ENCODE measurements at places on chromosomes 1 and 21.

- DNase-seq = no peak
Measured at GRCh38 chr1:13784971-13785370, 85.0 kb downstream of the PRDM2 start.

GRCh38 chr1:179021873-179022272 is 3.8 kb upstream of the FAM20B start:
- no peak for DNase-seq

- DNase-seq = no peak
Measured at GRCh38 chr21:29538115-29538514, 239.4 kb downstream of the BACH1 start.

DNA sequence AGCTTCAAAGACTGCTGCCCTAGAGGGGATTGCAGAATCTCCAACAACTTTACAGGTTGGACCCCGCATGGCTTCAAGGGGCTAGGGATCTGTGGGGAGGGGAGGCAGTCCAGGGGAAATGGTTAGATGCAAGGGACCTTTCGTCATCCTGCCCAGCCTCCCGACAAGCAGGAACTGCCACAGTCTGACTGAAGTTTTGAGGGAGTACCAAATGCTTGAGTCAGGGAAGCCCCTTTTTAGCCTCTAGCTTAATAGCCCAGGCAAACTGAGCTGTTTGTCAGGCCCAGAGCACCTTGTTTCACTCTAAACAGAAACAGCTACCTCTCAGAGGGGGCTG is 1.1 kb downstream of the TOR3A start:
- no peak for DNase-seq

DNA sequence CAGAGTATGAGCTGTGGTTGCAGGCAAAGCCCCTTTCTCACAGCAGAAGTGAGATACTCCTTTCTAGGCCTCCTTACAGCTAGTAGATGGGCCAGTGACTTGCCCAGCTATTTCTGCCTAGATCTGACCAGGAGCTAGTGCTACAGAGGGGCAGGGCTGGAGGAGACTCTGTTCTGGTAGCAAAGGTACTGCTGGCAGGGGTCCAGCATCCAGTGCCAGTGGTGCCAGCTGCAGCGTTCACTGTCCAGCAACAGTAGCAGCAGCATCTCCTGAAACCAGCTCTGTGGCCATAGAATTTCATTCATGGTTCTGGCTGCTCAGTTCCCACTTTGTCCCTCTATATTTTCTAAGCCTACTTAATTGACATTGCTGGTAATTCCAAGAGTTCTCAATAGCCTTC is 62.5 kb upstream of the CNN3 start:
- DNase-seq = no peak

- DNase-seq = no peak
Measured at GRCh38 chr21:34086887-34087306, 13.5 kb downstream of the MRPS6 start.

- DNase-seq = no peak
Measured at GRCh38 chr1:216119600-216119999, 303.6 kb downstream of the USH2A start.

- DNase-seq = no peak
Measured at GRCh38 chr21:27286760-27287159, 319.9 kb upstream of the ADAMTS5 start.

DNA sequence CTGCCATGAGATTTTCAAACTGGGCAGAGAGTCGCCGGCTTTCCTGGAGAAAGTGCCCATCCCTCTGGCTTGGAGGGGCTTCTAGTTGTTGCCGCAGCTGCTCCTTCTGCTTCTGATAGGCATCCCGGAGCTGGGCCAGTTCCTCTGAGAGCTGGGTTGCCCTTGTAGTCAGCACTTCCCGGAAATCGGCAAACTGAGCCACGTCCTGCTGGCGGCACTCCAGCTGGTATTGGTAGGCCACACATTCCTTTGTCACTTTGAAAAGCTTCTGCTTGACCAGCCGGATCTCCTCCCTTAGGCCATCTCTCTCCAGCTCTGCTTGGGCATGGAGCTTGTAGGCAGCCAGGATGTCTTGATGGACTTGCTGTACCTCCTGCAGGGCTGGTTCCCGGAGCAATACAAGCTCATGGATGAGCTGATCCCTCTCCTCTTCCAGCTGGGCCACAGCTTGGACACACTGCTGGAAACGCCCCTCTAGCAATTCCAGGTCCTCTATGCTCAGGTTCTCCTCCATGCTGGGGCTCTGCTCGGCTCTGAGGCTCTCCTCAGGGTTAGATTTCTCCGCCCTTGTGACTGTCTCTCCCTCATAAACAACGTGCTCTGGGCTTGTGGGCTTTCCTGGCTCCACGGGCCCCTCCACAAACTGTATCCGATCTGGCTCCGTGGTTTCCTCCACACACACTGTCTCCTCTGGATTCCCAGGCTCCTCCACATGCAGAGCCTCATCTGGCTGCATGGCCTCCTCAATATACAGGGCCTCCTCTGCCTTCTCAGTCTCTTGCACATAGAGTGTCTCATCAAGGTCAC is 7.3 kb downstream of the SYNC start:
- no peak for DNase-seq

DNA sequence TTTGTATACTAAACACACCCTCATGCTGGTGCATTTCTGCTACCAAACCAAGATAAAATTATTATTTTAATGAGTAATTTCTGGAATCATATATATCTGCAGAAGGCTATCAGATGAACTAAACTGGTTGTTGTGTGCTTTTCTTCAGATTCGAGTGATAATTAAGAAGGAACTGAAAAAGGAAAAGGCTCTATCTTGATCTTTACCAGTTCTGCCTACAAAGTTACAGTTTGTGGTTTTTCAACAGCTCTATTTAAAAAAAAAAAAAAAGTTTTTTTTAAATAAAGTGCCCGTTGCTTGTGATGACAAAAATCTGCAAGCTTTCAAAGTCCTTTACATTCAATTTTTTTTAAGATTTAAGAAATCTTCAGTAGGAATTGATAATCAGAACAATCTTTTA is 13.6 kb downstream of the DENND1B start:
- DNase-seq = no peak

DNA sequence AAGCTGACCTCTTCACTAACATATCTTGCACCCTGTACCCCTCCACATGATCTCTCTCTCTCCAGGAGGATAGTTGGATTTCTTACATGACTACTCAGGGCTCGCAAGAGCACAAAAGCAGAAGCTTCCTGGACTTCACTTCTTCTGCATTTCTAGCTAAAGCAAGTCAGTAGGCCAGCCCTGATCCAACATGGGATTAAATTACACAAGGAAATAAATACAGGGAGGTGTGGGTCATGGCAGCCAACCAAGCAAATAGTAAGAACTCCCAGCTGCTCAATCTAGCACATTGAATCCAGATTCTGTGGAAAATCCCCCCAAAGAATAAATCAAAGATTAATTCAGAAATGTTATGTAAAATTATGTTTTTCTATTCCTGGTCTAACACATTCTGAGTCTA is 33.3 kb downstream of the KLHDC7A start:
- no peak for DNase-seq

DNA sequence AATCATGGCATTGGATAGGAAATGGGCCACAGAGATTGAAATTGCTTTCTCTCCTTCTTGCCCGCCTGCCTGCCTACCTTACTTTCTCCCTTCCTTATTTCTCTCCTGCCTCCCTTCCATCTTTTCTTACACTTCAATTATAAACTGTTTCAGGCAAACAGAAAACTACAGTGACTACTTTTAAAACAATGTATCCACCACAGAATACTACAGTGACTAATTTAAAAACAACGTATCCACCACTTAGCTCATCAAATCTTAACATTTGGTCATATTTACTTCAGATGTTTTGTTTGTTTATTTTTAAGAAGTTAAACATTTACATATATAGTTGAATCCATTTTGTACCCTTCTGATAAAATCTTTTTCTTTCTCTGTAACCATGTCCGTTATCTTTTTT is 54.4 kb downstream of the SNRPE start:
- DNase-seq = no peak

DNA sequence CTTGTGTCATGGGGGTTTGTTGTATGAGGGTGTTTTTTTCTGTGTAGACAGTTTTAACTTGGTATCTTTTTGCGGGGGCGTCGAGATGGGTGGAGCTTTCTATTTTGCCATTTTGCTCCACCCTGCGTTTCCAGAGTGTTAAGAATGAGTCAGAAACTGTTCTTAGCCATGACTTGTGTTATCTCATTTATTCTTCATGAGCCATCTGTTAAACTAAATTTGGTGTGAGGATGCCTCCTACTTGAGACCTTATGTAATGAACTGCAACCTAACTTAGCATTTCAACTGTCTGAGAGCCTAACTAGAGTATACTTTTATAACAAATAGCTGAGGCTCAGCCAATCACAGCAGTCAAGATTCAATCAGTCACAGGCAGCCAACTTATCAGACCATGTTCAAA is 1873.5 kb downstream of the NCAM2 start:
- DNase-seq = no peak

- no peak for DNase-seq
Measured at GRCh38 chr1:205660361-205660760, 19.9 kb downstream of the SLC45A3 start.

DNA sequence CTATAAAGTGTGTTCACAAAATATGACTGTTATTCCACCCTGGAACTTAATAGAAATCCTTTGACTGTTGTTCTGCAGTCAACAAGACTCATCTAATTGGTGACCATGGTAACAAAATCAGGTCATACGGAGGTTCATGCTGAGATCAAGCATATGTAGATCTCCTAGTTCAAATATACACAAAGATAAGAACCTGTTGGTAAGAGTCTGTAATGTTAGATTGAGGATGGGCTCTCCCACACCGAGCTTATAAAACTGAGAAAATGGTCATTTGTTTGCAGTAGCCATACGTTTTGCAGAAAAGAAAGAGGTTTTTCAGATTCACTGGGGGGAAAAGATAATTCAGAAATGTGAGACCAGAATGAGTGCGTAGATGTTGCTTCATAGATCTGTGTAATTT is 468.1 kb downstream of the RPS6KC1 start:
- no peak for DNase-seq

DNA sequence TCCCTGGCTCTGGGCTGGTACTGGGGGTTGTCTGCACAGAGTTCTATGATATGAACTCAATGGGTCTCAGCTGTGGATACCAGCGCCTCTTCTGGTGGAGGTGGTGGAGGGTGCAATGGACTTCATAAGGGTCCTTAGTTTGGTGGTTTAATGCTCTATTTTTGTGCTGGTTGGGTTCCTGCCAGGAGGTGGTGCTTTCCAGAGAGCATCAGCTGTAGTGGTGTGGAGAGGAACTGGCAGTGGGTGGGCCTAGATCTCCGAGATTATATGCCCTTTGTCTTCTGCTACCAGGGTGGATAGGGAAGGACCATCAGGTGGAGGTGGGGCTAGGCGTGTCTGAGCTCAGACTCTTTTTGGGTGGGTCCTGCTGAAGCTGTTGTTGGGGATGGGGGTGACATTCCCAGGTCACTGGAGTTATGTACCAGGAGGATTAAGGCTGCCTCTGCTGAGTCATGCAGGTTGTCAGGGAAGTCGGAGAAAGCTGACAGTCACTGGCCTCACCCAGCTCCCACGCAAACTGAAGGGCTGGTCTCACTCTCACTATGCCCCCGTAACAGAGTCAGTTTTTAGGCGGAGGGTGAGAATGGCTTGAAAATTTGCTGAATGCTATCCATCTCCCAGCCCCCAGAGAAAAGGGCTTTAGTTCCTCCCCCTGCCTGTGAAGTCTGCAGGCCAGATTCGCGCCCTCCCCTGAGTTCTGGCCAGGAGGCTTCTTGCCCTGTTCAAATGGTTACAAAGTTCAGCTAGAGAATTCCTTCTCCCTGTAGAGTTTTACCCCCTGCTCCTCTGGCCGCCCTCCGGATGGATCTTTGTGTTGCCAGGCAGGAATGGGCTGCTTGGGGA is 902.9 kb downstream of the LTN1 start:
- DNase-seq = no peak

GRCh38 chr1:151681923-151682322 is 34.7 kb downstream of the CELF3 start:
- DNase-seq = no peak

DNA sequence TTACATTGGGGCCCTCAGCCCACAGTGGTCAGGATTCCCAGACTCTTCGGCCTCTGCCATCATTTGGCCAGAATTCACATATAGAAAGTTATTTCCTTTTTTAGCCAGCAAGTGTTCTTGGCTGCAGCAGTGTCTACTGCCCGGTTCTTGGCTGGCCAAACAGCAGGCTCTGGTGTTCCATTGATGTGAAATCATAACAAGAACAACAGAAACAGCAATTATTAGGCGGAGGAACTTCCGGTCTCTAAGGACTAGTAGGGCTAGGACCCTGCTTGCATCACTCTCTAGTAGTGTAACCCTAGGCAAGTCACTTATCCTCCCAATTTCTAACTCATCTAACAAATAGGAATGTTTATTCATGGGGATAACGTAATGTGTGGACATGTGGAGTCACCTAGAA is 8.7 kb upstream of the GJA5 start:
- DNase-seq = no peak

DNA sequence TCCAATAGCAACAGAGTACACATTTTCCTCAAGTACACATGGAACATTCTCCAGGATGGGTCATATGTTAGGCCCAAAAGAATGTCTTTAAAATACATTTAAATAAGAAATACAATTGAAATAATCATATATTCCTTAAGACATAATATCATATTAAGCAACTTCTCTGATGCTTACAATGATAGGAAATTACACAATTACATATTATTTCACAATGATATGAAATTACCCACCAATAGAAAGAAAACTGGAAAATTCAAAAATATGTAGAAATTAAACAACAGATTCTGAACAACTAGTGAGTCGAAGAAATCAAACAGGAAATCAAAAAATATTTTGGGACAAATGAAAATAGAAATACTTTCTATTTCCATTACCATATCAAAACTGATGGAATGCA is 45.6 kb downstream of the FLVCR1 start:
- no peak for DNase-seq

- no peak for DNase-seq
Measured at GRCh38 chr1:60589916-60590315, 492.4 kb upstream of the NFIA start.

- DNase-seq = no peak
Measured at GRCh38 chr21:40564318-40564717, 282.6 kb downstream of the DSCAM start.

DNA sequence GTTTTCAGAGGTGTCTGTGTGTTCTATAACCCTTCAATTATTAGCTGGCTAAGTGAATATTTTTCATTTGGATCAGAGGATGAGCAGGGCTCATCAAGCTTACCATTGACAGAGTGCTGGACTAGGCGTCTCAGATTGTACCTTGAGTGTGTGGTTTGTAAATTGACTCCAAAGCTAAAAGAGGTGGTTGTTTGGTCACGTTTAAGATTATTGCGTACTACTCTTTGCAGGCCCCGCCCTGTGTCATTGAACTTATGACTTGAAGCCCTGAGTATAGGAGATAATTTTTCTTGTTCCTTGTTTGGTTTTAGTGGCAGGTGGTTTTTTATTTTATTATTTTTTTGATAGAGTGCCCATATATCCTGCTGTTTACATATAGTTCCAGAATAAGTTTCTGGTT is 17.7 kb downstream of the MRPS6 start:
- no peak for DNase-seq

DNA sequence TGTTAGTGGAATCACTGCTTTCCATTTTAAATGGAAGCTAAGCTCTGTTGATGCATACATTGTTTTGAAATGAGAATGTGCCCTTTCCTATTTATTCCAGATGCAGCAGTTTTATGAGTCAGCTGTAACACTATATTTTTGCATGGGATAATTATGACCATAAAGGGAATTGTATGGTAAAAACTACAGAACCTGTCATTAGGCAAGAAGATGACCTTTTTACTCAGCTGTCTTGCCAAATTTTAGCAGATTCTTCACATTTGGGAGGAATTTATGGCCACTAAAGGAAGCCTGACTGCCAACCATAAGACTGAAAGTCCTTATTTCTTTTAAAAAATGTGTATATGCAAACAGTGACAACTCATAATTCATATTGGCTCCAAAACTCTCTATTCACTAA is 356.3 kb upstream of the PRMT6 start:
- DNase-seq = no peak
